Activated CD4-positive, alpha-beta memory T cell treated with anti-CD3 and anti-CD28 coated beads, Interleukin-2, amount 10 ng/mL, durations not matched to agents 7 days and 5 days (primary cell): ENCODE measurements at places on chromosomes 7 and 10. TPM values are rescaled to one million over a fixed set of nuclear protein-coding genes. Genes with fewer than 3 reads are reported as not detected.

The ANLN gene
- 65.1 TPM for total RNA-seq

The UPK3B gene
- 1.7 TPM for total RNA-seq

The SPRN gene
- not detected for total RNA-seq

The TMEM184A gene
- total RNA-seq, result not detected

The NEUROG3 gene
- total RNA-seq, result not detected

The OR2A42 gene
- total RNA-seq, result not detected

The CFAP46 gene
- total RNA-seq, result not detected

The SORBS1 gene
- 0.58 TPM for total RNA-seq

The OPN4 gene
- total RNA-seq, result not detected
